Endothelial cell (in vitro differentiated cells): ENCODE measurements at places on chromosomes 13 and 19. TPM values are rescaled to one million over a fixed set of nuclear protein-coding genes. Genes with fewer than 3 reads are reported as not detected.

SIAH3 gene
- 0.08 TPM for total RNA-seq

GRCh38 chr13:113585896-113586295, 1.3 kb downstream of the TFDP1 start:
- no peak for DNase-seq

DNA sequence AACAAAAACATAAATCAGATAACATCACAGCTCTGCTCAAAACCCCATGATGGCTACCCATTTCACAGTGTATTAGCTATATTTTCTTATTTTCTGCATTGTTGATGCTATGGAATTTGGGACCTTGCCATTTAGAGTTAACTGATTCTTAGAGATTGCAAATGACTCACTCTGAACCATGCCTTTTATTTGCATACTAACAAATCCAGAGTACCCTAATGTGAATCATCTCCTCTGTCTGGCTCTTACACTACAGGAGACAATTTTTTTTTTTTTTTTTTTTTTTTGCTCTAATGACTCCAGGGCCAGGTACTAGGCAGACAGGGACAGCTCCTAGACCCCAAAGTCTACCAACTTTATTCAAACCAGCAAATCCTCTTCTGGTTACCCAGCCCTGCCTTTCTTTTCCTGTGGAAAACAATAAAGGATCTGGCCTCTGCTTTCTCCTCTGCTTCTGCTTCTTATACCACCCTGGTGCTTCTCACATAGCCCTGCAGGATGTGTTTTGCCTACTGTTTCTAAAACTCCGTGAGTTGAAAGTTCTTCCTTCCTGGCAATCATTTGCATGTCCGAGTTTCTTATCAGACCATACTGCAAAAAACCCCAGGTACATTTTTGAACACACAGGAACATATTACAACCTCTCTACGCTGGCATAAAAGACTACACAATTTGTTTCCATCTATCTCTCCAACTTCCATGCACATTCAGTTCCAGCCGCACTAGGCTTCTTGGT, 10.6 kb upstream of the ZNF460 start:
- DNase-seq = no peak

BCAM gene
- total RNA-seq = 6.9 TPM

GRCh38 chr19:39509233-39509632, 5.7 kb upstream of the SELENOV start:
- DNase-seq = no peak

DNA sequence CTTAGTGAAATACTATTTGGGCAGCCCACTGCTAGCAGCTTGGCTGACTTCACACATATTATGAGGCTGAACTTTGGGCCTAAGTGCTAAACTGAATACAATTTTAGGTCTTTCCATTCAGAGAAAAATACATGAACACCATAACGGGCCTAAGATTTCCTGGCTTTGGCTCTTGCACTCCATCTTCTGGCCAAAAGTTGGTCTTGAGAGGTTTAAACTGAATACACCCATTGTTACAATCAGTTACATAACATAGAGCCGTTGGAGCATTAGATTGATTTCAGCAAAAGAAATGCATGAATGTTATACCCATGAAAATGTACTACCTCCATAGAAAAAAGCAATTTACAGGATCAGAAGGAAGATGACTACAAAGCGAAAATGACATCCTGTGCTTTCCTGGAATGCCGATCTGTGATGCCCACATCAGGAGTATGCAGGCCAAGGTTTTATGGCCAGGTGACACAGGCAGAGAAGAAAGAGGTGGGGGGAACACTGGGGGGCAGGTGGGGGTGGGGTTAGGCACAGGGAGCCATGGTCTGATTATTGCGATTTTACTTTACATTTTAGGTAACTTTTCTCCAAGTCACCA, 11.1 kb upstream of the SHISA2 start:
- DNase-seq = peak; percentile 54

- DNase-seq = peak; percentile 84
Observed at GRCh38 chr19:3275583-3276340, 51.3 kb downstream of the CELF5 start.

ENOX1 gene
- 1.7 TPM for total RNA-seq

EXOC3L2 gene
- total RNA-seq = 5.5 TPM

- DNase-seq = no peak
Observed at GRCh38 chr13:23447927-23448326, 14.4 kb upstream of the SACS start.

GRCh38 chr19:13150187-13150930, at the start of the genes IER2 and STX10:
Gene IER2 (plus strand): TSS chr19:13150411. CDS start chr19:13153187, 2,776 bp downstream.
Gene STX10 (minus strand): TSS chr19:13150375. CDS start chr19:13150173, 202 bp downstream.
- DNase-seq = peak; percentile 91

ACP7 gene
- 0.46 TPM for total RNA-seq

DNA sequence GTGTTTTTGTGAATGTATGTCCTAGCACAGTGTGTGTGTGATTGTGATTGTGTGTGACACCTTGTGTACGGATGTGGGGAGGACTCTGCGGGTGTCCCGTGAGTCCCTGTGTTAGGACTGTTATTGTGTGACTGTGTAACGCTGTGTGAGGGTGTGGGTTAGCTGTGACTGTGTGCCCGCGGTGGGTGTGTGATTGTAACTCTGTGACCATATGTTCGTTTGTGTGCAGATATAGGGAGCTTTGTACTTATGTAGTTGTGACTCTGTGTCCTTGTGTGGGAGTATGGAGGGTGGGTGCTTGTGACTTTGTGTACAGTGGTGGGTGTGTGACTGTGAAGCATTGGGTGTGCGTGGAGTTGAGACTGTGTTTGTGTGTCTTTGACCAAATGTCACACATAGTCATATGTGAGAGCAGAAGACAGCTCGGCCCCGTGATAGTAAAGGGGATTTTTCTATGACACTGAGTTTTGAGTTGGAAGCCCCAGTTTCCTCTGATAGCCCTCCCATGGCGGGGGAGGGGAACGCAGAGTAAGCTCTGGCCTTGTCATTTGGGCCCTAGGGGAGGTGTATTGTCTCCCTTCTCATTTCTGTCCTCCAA, 949 bp upstream of the ZNF260 start:
- DNase-seq = peak; percentile 3

DNA sequence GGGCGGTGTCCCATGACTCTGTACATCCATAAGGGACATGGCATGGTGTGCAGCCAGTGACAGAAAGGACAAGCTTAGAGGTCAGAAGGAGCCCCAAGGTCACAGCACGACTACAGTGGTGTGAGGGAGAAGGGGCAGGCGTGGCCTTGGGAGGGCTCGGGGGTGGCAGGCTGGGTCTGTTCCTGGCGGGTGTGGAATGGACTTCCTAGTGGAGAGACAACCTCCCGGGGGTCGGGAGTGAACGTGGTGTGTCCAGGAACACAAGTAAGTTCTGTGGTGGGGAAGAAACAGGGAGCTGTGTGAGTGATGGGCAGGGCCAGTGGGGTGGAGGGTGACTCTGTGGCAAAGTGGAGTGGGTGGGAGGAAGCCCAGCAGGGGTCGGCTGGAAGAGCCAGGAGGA, 279.3 kb downstream of the TEX29 start:
- no peak for DNase-seq

DNA sequence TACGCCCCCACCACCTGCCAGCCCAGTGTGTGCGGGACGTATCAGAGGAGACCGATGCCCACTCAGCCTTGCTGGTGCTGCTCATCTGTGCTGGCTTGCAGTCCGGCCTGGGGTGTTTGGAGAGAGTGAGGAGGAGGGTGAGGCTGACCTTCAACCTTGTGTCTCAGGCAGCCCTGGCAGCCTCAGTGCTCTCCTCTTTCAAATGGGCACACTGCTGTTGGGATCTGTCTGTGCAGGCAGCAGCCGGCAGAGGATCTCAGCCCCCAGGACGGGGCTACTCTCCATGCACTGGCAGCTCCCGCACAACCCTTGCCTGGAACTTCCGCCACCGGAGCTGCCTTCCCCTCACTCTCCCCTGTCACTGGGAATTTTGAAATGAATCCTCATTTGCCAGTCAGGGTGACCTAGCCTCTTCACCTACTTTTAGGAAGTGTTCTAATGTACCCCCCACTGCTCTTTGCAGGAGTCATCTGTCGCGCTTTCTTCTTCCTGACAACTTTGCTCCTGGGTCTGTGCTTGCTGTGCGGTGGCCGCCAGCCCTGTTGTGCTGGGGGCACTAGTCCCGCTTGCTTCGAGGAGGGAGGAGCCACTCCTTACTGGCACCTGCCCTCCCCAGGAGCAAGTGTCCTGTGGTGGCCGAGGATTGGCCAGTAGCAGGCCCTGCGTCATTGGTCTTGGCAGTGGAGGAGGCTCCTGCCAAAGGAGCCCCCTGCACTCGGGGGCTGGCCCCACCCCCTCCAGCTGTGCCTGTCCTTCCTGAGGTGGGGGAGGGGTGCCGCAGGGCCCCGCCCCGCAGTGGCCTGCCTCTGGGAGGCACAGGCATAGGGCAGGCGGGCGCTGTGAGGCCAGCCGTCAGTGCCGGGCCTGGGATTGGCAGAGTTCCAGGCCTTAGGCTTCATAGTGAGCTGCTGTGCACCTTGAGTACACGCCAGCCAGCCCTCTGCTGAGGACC, 53.4 kb downstream of the TSSK6 start:
- peak; percentile 50 for DNase-seq

ZSCAN4 gene
- total RNA-seq = 0.74 TPM

GRCh38 chr13:29817604-29818378, 32.6 kb downstream of the UBL3 start:
- no peak for DNase-seq

DNA sequence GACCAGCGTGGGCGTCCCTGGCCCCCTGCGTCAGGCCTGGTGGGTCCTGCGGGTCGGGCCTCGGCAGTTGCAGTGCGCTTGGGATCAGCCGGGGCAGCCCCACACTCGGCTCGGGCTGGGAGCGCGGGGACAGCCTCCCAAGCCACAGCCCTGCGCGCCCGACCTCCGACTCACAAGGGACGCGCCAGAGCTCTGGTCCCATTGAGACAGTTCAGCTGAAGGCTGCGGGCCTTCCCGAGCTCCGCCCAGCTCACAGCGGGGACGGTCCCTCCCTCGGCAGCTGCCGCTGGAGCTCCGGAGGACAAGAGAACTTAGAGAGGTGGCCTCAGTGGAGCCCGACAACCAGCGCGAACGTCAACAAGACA, 45.7 kb upstream of the ZNF730 start:
- no peak for DNase-seq

- DNase-seq = no peak
Observed at GRCh38 chr13:24176351-24177101, 16.0 kb downstream of the SPATA13 start.

GRCh38 chr13:44198826-44199225, 174.8 kb upstream of the SERP2 start:
- no peak for DNase-seq

DNA sequence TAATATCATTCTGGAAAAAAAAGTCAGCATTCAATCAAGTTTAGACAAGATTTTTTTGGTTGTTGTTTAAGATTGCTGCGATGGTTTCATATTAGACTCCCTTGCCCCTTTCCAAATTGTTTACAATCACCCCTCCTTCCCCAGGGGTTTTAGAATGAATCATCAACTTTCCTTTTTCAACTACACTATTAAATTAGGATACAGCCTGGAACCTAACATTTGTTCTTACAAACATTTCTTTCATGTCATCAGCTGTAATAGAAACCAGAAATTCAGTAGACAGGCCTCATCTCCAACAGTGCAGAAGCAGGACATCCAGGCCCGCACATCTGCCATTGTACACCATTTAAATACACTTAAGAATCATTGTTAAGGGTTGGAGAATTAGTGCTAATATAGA, 44.4 kb upstream of the WDFY2 start:
- DNase-seq = no peak

- DNase-seq = no peak
Observed at GRCh38 chr13:37187621-37188020, 82.2 kb upstream of the CSNK1A1L start.

CRB3 gene
- 0.44 TPM for total RNA-seq

COMP gene
- not detected for total RNA-seq

DNA sequence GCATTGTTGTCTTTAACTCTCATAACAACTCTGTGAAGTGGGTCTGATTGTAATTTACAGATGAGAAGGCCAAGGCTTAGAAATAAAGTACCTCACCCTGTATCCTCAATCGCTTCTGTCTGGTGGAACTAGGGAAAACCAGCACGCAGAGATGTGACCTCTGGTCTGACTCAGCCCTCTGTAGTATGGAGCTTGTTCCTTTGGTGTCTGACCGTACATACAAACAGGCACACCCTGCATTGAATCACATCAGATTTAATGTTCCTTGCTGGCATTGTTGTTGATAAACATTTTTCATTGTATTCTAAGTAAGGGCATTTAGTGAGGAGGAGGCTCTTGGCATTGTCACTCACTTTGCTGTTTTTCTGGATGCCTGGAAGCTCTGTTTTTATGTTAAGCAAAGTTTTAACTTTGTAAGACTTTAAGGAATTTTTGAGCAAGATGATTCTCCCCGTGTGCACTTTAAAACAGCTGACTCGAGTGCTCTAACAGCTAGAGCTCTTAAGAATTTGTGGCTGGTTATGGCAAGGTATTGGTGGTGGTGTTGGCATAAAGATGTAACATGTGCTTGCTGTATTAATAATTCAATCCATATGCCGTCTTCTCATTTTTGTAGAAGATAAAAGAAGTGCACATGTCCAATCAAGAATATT, 89.0 kb upstream of the SPATA13 start:
- DNase-seq = no peak

GRCh38 chr13:47110141-47110540, 213.3 kb upstream of the HTR2A start:
- no peak for DNase-seq

MCOLN1 gene
- total RNA-seq = 24.2 TPM

THAP8 gene
- total RNA-seq = 6.7 TPM

DNA sequence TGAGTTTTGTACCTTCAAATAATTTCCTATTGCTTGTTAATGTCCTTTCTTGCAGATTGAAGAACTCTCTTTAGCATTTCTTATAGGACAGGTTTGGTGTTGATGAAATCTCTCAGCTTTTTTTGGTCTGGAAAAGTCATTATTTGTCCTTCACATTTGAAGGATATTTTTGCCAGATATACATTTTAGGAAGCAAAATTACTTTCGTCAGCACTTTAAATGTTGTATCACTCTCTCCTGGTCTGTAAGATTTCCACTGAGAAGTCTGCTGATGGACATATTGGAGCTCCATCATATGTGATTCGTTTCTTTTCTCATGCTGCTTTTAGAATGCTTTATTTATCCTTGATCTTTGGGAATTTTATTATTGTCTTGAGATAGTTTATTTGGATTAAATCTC, 105.5 kb downstream of the TNFSF13B start:
- DNase-seq = no peak

GRCh38 chr13:100535426-100536135, 53.0 kb downstream of the GGACT start:
- DNase-seq = no peak

- no peak for DNase-seq
Observed at GRCh38 chr13:97967948-97968347, 14.5 kb downstream of the IPO5 start.

DNA sequence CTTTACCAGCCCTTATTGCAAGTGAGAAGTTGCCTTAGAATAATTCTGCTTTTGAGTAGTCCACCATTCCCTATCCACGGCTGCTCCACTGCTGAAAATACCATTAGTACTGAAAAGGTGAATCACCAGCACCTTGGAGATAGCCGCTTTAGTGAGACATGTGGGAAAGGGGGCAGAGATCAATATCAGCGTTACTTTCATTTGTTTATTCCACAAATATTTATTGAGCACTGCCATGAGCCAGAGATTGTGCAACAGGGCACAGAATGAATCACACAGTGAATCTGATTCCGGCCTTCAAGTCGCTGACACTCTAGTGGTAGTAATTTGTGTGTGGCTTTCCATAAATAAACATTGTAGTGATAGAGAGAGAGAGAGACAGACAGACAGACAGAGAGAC, 31.5 kb upstream of the MYO16 start:
- no peak for DNase-seq
